ENCODE measurements at places on chromosomes 1 and 21.

DNA sequence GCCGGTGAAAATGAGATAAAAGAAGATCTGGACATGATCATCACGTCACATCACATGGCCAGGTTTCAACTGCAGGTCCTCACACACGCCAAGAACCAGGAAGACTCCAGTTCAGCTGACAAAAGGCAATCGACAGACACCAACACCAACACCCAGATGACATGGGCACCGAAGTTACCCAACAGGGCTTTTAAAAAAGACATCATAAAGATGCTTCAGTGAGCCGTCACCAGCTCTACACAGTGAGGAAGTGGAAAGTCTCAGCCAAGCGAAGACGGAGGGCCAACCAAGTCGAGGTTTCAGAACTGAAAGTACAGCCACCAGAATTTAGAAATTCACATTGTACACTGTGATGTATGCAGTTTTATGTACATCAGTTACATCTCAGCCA, 154.3 kb upstream of the COL6A1 start:
- no peak for DNase-seq

- peak; percentile 26 for DNase-seq
Observed at GRCh38 chr1:50268049-50268448, 155.2 kb downstream of the DMRTA2 start.

DNA sequence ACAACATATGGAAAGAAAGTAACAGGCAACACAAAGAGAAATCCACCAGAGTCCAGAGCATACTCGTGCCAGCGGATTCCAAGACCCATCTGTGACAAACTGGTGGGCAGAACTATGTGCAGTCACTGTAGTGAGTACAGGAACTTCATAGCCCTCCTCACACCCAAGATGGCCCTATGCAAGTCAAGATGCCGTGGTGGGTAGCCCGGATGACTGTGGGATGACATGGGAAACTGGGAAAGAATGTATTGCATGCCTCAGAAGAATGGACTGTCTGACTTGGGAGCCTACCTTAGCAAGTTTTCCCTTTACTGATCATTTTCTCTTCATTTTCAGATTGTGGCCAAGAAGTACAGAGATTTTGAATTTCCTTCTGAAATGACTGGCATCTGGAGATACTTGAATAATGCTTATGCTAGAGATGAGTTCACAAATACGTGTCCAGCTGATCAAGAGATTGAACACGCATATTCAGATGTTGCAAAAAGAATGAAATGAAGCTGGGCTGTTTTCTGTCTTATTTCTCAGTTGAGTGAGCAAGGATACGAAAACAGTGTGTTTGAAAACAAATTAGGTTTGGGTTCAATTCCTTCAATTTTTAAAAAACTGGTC, 47.3 kb downstream of the CLIC6 start:
- no peak for DNase-seq

GRCh38 chr1:29292344-29292743, 56.0 kb downstream of the PTPRU start:
- no peak for DNase-seq

GRCh38 chr1:1370771-1371300, 4.2 kb downstream of the AURKAIP1 start:
- DNase-seq: no peak

DNA sequence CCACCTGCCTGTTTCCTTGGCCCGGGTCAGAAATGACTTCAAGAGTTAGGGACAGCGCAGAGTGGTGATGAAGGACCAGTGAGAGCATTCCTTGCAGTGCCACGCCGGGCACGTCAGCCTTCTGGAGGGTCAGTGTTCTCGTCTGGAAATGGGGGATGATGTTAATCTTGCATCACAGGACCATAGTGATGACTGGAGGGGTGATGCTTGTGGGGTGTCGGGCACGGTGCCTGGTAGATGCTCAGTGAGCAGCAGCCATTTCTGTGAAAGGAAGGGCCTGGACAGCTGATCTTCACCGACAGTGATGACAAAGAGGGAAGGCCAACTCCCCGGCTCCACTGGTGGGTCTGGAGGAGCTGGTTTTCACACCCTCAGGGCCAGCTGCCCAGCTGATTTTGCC, 56.2 kb downstream of the DDX20 start:
- DNase-seq: no peak

GRCh38 chr1:220487297-220487820, 40.6 kb upstream of the MARK1 start:
- no peak for DNase-seq

DNA sequence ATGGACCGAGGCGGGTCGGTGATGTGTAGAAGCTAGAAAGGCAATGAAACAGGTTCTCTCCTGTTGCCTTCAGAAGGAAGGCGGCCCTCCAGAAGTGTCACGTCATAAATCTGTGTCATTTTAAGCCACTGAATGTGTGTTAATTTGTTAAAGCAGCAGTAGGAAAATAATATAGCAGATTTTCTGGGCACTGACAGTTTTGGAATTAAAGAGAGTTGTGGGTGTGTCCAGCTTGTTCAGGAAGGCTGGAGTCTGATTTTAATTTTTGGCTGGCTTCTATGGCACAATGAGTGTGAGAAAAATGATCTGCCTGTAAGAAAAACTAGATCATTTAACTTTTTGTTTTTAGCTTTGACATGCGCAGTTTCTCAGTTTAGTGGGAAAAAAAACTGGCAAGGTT, 177.3 kb downstream of the EDEM3 start:
- no peak for DNase-seq

All from LNCaP clone FGC (cell line).